T-helper 9 cell (primary cell): ENCODE measurements at places on chromosomes 1 and 21.

DNA sequence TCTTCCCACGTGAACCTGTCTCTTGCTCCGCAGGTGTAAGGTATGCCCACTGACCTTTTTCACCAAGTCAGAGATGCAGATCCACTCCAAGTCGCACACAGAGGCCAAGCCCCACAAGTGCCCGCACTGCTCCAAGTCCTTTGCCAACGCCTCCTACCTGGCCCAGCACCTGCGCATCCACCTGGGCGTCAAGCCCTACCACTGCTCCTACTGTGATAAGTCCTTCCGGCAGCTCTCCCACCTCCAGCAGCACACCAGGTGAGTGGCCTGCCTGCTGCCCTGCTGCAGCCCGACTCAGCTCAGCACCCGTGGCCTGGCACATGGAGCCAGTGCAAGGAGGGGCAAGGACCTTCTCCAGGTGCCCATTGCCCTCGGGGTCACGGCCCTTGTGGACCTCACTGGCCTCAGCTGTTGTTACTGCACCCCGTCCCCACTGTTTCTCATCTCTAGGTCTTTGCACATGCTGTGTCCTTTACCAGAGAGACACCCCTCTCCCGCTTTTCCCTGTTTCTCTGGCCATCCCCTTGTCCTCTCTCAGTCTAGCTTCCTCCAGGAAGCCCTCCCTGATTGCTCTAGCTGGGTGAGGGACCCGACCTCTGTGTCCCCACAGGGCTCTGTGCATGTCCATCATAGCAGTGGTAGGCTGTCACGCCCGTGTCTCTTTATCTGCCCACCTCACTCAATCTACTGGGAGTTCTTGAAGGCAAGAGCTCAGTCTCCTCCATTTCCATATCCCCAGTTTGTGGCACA, 25.4 kb downstream of the ZNF362 start:
- no peak for DNase-seq

DNA sequence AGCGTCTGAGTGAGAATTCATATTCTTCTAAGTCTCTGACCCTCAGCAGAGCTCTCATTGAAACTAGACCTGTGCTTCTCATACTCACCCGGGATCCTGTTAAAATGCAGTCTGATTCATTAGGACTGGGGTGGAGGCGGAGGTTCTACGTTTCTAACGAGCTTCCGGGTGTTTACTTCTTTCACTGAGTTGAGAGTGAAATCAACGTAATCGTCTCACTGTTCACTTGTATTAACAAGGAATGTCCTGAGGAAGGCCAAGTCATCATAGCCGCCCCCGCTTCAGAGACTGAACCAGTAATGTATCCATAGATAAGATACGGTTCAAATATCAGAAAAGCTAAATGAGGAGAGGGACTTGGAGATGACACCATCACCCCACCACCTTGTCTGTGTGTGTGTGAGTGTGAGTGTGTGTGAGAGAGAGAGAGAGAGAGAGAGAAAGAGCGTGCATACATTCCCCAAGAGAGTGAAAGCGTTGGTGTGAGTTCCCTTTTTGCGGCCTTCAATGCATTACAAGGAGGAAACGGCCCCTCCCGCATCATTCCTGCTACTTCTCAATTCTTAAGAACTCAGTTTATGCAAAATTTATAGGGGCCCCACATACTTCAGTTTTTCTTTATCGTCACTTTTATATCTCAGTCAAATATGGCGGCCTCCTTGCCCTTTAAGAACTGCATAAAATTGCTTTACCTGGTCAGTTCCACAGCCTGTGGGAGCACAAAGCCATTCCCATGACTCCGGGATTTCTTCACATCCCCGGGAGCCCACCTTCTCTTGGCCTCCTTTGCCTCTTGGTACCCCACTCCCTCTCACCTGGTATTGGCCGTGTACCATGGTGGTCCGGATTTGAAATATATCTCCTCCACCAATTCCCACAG, 19.8 kb downstream of the KMO start:
- no peak for DNase-seq

DNA sequence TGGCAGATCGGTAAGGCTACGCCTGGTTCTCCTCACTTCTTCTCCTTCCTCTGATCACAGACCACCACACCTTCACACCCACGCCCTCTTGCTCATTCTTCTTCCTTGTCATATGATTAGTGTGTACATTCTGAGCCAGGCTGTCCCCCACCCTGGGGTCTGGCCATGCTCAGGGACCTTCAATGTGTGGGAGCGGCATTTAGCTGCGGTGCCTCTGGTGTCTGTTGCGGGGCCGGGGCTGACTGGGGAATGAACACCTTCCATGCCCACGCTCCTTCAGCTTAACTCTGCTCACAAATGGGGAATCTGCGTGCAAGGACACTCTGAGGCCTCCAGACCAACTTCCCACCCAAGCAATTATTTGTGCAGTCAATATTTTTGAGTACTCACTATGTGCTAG, 29.4 kb downstream of the QSOX1 start:
- DNase-seq = no peak

DNA sequence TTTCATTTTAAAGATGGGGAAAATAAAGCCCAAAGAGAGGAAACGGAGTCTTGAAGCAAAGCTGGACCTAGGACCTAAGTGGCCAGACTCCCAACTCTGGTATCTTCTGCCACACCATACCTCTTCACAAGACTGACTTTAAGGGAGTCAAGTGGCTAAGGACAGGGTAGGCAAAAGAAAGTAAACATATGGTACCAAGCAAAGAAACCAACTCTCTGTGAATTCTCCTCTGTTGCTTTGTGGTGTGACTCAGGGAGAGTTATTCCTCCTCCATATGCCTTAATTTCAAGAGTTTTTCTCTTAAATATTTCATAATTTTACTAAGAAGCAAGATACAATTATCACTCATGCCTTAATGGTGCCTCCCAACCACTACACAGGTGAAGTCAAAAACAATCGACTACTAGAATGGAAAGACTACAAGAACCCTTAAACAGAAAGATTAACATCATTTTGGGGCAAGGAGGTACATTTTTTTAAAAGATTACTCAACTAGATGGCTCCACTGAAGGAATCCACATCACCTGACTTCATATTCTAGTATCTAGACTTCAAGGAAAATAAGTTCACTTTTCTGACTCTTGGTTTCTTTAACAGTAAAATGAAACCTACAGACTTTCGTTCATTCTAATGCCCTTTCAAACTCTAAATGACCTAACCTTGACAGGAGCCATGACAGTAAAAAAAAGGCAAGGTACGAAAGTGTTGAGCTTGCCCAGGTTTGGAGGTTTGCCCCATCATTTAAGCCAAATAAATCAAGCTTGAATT, 44.2 kb downstream of the LUZP1 start:
- no peak for DNase-seq

DNA sequence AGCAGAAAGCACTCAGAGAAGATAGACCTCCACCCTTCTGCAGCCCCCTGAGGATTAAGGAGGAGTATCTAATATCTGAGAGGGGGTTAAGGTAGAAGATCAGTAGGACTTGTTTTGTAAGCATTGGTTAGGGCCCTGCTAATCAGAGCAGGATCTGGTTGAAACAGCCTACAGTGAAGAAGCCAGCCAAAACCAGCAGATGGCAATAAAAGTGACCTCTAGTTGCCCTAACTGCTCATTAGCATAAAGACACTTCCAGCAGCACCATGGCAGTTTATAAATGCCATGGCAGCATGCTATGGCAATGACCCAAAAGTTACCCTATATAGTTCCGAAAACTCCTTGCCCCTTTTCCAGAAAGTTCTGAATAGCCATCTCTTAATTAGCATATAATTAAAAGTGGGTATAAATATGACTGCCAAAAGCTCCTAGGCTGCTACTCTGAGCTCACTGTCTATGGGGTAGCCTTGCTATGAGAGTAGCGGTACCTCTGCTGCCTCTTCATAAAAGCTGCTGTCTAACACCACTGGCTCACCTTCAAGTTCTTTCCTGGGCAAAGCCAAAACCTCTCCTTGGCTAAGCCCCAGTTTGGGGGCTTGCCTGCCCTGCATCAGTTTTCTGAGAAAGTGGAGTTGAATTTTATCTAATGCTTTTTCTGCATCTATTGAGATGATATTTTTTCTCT, 254.2 kb downstream of the PAPPA2 start:
- no peak for DNase-seq

GRCh38 chr1:246319083-246319714, 187.9 kb downstream of the SMYD3 start:
- DNase-seq = no peak

- DNase-seq = no peak
Measured at GRCh38 chr1:47405697-47406096, 10.4 kb upstream of the FOXE3 start.

GRCh38 chr1:241459186-241459802, 60.3 kb downstream of the FH start:
- DNase-seq = no peak

DNA sequence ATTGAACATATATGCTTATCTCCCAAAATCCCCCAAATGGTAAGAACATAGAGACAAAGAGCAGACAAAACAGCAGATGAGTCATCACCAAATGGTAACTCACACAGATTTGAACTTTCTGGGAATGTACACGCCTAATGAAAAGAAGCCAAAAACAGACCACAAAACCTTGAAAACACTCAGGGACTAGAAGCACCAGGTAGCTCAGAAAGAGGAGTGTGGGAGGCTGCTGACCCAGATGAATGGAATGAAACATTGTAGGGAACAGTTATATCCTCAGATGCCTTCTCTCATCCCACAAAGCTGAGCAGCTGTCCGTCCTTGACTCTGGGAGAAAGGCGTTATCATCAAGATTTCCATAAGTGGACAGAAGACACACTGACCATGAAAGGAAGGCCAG, 307.0 kb upstream of the USP25 start:
- no peak for DNase-seq

DNA sequence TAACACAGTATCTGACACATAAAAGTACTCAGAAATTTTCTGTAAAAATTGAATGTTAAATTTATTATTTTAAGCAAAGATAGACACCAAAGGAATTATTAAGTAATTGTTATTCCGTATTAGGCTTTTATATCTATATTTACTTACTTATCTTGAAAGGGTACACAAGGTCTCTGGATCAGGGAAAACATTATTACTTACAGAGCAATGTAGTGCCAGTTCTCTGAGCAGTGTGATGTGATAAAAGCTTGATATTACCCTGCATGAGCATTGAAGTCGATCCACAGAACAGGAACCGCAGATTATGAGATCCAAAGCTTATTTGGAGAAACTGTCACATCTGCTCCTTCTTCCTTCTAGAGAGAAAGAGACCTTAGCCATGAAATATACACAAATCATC, 637.9 kb upstream of the RGS18 start:
- DNase-seq = no peak

GRCh38 chr1:7680955-7681268, 90.2 kb upstream of the VAMP3 start:
- DNase-seq = no peak

GRCh38 chr1:244361764-244362473, 89.8 kb downstream of the ADSS2 start:
- DNase-seq = no peak

GRCh38 chr1:17763417-17763816, 8.3 kb downstream of the ACTL8 start:
- DNase-seq = no peak

- DNase-seq = no peak
Measured at GRCh38 chr1:245375789-245376460, 221.1 kb downstream of the KIF26B start.

DNA sequence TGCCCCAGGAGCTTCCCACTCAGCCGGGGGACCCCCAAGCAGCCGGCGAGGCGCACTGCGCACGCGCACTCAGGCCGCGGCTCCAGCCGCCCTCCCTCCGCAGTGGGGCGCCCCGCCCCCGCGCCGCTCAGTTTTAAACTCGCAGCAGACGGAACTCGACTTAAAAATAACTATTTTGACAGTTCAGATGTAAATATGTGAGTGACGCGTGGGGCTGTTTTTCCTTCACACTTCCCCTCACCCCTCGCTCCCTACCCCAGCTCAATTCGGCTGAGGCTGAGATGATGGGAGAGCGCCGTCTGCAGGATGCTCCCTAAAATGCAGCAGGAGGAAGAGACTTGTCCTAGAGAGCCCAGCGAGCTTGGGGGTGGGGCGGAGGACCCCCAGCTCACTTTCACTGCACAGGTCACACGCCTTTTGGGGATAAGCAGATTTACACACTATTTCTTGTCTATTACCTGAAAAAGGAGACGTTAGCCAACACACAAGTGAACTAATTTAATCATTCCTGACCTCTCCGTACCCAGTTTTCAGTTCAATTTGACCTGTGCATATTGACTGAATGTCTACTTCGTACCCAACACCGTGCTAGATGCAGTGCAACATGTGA, 8.9 kb upstream of the LEMD1 start:
- DNase-seq = peak; percentile 28

- no peak for DNase-seq
Measured at GRCh38 chr1:201294876-201295275, 11.6 kb downstream of the PKP1 start.

GRCh38 chr1:41658431-41659158, 174.1 kb upstream of the EDN2 start:
- no peak for DNase-seq

DNA sequence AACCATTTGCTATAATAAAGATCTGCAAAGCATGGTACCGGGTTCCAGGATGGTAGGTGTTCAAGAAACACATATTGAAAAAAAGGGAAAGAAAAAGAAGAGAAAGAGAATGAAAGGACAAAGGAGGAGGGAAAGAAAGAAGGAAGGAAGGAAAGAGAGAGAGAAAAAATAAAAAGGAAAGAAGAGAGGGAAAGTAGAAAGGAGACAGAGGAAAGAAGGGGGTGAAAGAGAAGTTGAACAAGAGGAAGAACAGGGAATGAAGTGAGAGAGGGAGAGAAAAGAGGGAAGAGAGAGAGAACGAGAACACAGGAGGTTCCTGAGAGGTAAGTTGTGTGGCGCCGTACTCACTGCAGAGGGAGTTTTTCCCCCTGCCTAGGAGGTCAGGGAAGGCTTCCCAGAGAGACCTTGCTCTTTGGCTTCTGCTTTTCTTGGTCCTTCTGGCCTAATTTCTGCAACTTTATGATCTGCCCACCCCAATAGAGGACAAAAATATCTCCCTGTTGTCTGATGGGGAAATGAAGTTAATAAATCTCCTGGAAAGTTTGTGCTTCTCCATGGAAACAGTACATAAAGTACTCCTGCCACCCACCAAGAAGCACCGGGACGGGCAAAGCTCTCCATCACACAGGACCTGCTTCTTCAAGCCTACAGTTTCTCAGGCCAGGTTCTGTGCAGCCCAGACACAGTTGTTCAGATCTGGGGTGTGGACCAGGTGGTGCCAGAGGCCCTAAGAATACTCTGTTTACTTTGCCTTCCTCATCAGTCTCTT, 124.8 kb downstream of the ROR1 start:
- DNase-seq = no peak

- DNase-seq = no peak
Measured at GRCh38 chr1:211349741-211350140, 23.1 kb downstream of the TRAF5 start.

GRCh38 chr1:68157416-68157815, 74.9 kb downstream of the WLS start:
- DNase-seq = no peak

- no peak for DNase-seq
Measured at GRCh38 chr1:163083690-163084089, 14.5 kb downstream of the RGS4 start.

DNA sequence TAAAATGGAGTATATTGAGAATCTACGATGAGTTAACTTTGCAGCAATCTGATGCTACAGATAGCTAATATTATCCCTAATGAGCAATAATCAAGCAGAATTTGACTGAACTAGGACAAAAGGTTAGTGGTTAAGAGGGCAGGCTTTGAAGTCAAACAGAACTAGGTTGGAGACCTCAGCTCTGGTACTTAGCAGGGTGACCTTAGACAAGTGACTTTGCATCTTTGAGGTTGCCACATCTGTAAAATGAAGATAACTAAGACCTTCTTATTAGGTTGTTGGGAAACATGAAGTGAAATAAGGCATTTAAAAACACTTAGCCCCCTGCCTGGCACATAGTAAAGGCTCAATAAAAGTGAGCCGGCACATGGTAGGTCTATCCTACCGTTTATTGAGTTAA, 4.3 kb upstream of the FUCA1 start:
- DNase-seq = no peak

GRCh38 chr1:231519166-231519565, 9.3 kb upstream of the TSNAX start:
- DNase-seq = no peak
